ENCODE measurements at places on chromosomes 7 and 10.

DNA sequence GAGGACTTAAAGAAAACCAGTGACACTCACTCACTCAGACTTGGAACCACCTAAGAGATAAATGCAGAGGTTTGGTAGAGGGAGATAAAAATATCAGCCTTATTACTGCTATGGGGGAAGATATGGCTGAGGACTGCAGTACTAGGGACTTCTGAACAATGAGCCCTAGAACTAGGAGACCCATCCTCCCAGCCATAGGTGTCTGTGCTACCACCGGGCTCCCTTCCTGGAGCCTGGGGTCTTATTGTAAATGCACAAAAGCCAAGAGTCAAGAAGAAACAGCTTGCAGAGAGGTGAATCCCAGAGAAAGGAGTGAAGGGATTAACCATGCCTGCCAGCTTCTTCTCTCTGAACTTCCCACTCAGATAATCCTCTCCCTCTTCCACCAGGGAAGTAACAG lies 108.3 kb upstream of the AKR1E2 start:
- no peak for DNase-seq

GRCh38 chr10:60513281-60513680 lies 123.6 kb upstream of the ANK3 start:
- DNase-seq: peak; percentile 35

DNA sequence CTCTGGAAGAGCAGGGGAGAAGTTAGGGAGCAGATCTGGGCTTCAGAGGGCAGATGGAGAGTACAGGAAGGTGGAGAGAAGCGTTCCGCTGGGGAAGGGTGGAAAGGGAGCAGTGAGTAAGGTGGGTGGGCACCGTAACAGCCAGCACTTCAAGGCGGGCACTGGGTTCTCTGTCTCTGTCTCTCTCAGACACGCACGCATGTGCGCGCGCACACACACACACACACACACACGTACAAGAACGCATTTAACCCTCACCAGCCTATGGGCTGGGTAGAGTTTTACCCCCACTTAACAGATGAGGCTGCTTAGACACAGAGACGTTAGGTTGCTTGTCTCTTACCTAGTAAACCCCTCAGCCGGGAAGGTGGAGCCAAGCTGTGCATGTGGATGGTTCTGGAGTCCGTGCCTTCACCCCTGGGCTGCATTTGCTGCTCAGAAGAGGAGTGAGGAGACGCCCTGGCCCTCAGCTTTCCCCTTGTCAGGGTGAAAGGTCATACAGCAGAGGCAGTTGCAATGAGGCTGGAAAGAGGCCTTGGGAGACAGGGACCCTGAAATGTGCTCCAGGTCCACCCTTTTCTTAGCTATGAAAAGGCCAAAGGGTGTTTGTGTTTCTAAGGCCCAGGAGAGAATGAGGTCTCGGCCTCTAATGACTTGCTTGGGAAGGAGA lies 16.0 kb downstream of the ADCYAP1R1 start:
- DNase-seq: no peak

- no peak for DNase-seq
Measured at GRCh38 chr7:16357474-16357873, 63.9 kb downstream of the CRPPA start.

GRCh38 chr7:158506626-158507025 lies 81.0 kb downstream of the PTPRN2 start:
- DNase-seq: no peak

DNA sequence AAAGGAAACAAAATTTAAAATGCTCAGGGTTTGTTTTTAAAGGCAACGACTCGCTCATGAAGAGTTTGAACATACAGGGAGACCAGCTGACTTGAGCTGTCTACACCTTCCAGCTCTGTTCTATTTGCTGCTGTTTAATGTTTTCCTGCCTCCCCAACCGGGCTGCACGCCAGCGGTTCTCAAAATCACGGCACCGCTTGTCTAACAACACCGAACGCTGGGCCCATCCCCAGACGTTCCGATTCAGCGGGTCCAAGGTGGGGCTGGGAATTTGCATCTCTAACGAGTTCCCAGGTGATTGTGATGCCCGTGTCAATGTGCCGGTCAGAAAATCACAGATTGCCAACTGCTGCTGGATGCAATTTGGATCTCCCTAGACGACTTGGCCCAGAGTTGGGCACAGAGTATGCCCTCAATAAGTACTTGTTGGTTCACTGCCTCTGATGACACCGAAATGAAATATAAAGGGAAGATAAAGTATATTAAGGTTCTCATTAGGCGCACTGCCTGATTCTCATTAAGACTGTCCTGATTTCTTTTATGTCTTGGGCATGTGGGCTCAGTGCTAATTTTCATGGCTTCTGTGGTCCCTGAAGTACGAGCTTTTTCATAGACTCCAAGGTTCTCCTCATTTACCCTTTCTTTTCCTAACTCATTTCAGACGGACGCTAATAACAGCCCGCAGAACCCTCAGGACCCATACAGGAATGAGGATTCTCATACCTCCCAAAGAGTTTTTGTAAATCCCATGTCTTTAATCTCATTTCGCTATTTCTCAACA lies 28.5 kb downstream of the CELF2 start:
- no peak for DNase-seq

DNA sequence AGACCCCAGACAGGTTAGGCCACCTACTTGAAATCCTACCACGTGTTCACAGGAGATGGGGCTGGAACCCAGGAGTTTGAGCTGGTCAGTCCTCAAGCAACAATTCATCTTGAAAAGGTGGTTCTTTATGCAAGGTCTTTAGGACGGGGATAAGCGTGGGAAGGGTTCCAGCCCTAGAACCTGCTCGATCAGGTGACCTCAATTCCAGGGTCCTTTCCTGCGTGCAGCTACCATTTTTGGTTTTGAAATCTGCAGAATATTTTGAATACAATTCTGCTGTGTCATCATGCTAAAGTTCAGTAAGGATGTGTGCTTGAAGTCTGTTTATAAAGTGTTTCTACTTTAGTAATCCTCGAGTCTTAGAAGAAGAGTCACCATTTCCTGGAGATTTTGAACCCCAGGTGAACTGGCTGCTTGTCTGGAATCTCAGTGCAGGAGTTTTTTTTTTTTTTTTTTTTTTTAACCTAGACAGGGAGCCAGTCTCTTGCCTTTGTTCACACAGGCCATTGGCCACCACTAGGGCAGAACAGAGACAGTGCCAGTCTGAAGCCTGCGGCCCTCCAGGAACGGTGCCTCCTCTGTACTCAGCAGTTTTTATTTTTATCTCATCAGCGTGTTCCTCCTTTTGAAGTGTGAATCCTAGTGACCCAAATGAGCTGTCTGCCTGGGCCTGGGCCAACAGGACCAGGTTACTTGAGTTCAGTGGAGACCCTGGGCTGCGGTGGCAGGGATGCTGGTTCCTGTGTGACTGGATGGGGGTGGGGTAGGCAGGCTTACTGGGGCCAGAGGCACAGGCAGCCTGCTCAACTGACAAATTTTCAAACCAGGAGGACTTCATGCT lies 54.6 kb downstream of the EEPD1 start:
- peak; percentile 95 for DNase-seq

GRCh38 chr7:69860941-69861622 lies 262.8 kb downstream of the AUTS2 start:
- no peak for DNase-seq
